Panc1 (cell line): ENCODE measurements at places on chromosomes 6 and 20. TPM values are rescaled to one million over a fixed set of nuclear protein-coding genes. Genes with fewer than 3 reads are reported as not detected.

GRCh38 chr6:28914941-28915340 is 8.8 kb downstream of the TRIM27 start:
- DNase-seq = no peak

The SOX4 gene
- 71.9 TPM for total RNA-seq

GRCh38 chr20:20649945-20650344 is 62.5 kb downstream of the RALGAPA2 start:
- no peak for DNase-seq

DNA sequence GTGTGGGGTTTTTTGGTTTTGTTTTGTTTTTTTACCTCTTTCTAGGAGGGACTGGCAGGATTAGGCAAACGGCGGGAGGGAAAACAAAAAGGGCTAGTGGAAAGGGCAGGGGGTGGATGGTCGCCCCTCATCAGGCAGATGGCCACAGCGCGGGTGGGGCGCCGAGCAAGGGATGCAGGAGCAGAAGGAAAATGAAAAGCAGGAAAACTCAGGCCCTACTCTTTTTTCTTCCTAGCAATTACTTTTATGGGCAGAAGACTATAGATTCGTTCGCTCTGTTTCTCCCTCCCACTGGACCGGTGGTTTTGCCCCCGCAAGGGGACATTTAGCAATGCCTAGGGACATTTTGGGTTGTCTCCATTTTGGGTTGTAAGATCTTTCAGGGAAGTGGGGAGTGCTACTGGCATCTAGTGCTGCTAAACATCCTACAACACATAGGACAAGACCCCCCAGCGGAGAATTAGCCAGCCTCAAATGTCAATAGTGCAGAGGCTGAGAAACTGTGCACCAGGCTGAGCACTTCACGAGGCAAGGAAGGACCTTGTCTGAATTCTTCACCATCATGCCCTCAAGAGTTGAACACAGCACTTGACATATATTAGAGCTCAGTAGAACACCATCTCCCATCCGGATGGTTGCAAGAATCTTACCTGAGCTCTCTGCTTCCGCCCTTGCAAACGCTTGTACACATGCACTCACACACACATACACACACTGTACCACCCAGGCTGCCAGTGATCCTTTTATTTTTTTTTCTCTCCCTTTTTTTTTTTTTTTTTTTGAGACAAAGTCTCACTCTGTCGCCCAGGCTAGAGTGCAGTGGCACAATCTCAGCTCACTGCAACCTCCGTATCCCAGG is 4.8 kb upstream of the ZMYND8 start:
- DNase-seq = no peak

The PKHD1 gene
- not detected for total RNA-seq

DNA sequence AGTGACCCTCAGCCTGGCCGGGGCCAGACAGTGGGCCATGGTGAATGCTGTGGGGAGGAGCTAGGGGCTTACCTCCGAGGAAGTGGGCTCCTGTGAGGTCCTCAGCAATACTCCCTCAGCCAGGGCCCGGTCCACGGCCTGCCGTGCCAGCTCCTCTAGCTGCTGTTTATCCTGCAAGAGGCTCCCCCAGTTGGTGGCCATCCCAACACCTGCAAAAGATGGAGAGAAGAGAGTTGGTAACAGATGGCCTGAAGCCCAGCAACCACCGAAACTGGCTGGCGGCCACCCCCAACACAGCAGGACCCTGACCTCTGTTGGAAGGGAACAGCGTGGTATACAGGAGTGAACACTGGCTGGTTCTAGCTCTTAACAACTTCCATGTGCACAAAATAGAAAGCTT is 4.0 kb downstream of the GSS start:
- DNase-seq = no peak

The WFDC12 gene
- not detected for total RNA-seq

The MYLK4 gene
- 0.85 TPM for total RNA-seq

- no peak for DNase-seq
Observed at GRCh38 chr20:46359233-46359751, 47.1 kb downstream of the ELMO2 start.

- peak; percentile 73 for DNase-seq
Observed at GRCh38 chr6:79078075-79078969, at the start of gene PHIP. PHIP (minus strand) TSS chr6:79078254; CDS start chr6:79078068, 186 bp downstream.

- no peak for DNase-seq
Observed at GRCh38 chr6:98839781-98840361, 5.5 kb downstream of the POU3F2 start.

The RBM39 gene
- total RNA-seq = 282 TPM

DNA sequence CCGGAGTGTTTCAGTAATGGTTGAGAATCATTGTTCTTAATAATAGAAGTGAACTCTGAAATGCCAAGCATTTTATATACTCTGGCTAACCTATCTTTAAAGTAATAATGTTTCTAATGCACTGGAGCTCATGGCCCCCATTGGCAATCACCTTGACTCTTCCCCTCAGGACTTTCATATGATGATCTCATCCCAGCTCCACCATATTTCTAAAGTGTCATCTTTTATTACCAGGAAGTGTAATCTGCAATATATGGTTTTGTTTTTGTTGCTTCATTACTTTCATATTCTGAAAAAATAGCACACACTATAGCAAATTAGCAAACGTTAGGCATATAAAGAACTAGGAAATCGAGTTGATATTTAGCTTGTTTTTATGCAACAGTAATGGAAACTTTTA is 60.3 kb downstream of the TULP4 start:
- DNase-seq = no peak

The LSM2 gene
- 89.7 TPM for total RNA-seq

- no peak for DNase-seq
Observed at GRCh38 chr20:8271727-8272126, 139.7 kb downstream of the PLCB1 start.

GRCh38 chr6:81944661-81945060 is 192.2 kb upstream of the TENT5A start:
- DNase-seq = no peak

DNA sequence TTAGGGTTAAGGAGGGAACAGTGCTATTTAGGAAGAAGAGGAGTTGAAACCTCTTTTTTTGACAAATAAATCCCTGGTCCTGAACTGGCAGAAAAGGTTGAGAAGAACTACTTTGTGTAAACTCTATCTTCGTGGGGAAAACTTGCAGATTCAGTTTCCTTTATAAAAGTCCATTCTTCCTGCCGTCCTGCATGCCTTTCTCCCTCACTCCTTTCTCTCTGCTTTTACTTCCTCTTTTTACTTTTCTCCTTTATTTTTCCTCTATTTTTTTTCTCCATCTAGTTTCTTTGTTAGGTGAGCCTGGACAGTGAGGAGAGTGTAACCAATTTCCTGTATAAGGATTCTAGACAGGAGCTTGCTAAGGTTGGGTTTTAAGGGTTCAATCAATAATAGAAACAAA is 52.7 kb downstream of the TPBG start:
- DNase-seq = no peak
